Stimulated activated CD8-positive, alpha-beta memory T cell treated with anti-CD3 and anti-CD28 coated beads, Interleukin-7, amount 100 ng/mL, for 1 hour (primary cell): ENCODE measurements at places on chromosomes 6 and 20.

DNA sequence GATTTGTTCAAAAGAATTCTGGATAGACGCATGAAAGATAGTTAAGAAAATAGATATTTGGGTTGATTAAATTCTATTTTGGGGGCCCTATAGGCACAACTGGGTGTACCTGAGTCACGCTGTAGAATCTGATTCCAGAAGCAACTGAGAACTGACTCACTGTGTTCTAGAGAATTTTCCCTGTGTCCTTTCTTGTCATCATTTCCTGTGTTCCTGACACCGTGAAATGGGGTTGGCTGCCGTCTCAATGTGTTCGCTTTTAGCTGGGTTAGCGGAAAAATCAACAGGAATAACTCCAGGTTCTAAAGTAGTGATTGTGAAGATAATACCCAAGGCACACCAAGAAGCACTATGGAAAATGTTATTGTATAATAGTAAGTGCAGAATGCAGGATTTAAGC lies 5.0 kb downstream of the GCNT2 start:
- no peak for DNase-seq

GRCh38 chr6:106309766-106310373 lies 15.7 kb downstream of the ATG5 start:
- no peak for DNase-seq

DNA sequence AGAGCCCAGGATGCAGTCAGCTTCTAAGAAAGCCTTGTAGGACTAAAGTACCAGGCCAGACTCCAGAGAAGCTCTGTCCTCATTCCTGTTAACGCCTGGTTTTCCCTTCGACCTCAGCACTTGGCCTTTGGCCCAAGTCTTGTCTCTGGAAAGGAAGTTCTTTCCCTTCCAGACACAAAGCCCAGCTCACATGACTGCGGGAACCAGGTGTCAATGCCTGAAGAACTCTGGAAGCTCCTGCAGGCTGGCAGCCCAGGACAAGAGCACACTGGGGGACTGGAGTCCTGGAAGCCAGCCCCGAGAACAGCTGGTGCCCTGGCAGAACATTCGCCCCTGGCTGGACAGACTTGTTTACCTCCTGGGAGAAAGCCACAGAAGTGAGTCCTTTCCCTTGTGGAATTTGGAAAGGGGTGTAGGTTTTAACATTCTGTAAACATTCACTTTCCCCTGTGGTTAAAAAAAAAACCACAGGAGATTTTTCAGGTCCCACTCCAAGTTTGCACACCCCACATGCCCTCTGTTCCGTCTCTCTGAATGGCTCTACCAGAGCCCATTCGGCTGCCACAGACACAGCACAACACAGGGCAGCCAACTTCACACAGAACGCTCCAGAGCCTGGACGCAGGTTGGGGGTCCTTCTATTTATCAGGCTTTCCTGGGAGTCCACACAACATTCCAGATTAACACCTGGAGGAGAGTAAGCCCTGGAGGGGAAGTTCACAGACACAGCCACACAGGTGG lies 18.1 kb downstream of the ACSS1 start:
- DNase-seq = no peak

GRCh38 chr6:153087436-153087835 lies 43.6 kb downstream of the RGS17 start:
- DNase-seq = no peak

DNA sequence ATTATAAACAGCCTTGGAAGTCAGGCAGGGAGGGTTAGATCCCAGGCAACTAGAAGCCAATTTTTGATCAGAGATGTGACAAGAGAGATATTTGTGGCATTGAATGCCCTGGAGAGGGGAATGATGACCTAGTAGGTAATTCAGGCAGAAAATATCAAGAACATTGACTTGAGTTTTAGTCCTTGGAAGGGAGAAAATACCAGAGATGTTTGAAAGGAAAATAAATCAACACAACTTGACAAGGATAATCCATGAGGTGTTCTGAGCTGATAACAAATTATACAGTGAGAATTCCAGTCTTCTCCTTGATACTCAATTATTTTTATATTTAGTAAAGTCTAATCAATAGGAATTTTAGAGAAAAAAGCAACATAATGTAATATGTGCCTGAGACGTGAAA lies 10.6 kb upstream of the MARCKS start:
- DNase-seq = no peak

GRCh38 chr20:2653556-2654383 lies 1.3 kb downstream of the NOP56 start:
- no peak for DNase-seq

DNA sequence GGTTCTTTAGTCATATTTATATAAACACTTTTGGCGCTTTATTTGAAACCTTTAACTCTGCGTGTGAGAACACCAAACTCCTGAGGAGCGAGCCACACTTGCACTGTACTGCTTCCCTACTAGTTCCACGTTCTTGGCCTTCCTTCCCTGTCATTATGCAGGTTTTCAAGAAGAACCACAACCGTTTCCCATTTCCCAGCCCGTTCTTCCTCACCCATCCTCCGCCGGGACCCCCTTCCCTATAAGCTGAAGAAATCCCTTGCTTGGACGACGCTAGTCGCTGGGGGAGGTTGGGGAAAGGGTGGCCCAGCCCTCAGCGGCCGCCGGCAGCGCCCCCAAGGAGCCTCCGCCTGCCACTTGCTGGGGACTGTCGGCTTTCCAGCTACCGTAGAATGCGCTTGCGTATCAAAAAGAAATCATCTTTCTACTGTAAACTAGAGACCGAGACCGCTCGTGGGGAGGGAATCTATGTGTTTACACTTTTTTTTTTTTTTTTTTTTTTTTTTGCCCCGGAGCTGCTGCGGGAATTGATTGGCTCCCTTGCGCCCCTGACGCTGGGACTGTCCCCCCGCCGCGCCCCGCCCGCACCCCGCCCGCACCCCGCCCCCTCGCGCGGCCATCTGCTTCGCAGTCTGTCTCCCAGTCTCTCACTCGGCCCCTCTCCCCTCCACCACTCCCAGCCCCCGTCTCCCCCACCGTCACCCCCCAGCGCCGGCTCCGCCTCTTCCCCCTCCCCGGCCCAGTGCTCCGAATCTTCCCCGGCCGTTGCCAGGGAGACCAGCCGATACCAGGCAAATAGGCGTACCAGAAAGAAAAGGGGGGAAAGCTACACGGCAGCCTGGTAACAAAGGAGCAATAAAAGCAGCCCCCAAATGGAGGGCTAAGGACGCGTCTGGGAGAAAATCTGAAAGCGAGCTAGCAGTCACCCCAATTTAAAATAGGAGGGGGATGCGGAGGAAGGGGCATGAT lies 2.3 kb upstream of the MARCKS start:
- no peak for DNase-seq

DNA sequence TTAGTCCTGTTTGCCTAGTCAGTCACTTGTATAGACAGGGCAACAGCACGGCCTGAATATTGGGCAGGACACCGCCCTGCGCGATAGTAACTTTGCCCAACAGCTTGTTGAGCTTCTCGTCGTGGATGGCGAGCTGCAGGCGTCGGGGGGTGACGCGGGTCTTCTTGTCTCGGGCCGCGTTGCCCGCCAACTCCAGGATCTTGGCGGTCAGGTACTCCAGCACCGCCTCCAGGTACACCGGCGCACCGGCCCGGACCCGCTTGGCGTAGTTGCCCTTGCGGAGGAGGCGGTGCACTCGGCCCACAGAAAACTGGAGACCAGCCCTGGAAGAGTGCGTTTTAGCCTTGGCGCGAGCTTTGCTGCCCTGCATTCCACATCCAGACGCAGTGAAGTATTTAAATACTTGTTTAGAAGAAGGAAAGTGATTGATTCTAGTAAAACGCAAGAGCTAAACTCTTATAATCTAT lies 92.8 kb upstream of the BTN3A2 start:
- no peak for DNase-seq

GRCh38 chr6:131053546-131054240 lies 9.4 kb downstream of the EPB41L2 start:
- DNase-seq = no peak

- no peak for DNase-seq
Measured at GRCh38 chr6:2819978-2820377, 21.7 kb downstream of the SERPINB1 start.

DNA sequence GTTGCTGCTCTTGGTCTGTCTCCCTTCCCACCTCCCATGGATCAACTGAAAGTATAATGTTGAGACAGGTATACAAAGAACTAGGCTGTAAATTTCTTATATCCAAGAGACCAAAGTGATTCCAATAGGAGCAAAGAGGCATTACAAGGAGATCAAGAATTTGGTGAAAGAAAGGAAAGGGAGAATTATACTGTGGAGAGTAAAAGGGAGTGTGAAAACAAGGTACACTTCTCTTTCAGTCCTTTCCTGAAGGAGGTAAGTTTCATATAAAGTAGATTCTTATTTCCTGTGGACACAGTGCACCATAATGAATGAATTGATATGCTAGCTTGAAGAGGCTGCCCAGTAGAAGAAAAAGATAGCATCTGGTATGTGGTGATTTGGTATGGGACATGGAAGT lies 49.7 kb downstream of the CD2AP start:
- no peak for DNase-seq

DNA sequence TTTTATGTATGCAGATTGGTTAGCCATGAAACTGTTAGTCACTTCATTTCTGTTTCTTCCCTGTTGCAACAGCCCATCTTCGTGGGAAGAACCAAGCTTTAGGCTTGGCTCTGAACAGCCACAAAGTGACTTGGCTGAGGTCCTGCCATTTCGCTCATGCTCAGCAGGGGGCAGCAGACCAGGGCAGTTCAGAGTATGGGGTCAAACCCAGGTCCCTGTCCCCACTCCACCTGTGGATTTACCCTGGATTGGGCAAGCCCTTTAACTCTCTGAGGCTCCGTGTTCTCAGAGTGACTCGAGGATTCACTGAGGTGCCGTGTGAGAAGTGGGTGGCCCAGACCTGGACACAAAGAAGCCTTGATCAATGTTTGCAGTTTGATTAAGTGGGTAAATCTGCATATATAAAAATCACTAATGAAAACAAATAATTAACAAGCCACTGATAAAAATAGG lies 19.8 kb upstream of the MAP1LC3A start:
- DNase-seq = no peak

GRCh38 chr6:37072526-37072925 lies 67.1 kb downstream of the FGD2 start:
- DNase-seq = no peak

GRCh38 chr6:108363113-108363512 lies 68.3 kb downstream of the AFG1L start:
- DNase-seq = no peak

DNA sequence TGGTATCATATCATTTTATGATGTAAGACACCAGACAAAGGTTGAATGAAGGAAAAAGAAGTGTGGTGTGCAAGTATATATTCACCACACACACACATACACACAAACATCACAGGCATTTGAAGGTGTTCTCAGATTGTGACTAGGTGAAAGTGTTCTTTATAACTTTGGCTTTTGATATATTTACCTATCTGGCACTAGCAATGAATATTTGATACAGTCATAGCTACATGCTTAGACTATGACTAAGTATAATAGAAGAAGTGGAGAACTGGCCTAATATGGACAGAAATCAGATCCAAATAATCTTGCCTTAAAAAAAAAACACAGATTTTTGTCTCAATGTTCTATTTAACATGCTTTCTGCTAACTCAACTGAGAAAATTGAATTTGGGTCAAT lies 809.9 kb downstream of the KIF16B start:
- DNase-seq = no peak

DNA sequence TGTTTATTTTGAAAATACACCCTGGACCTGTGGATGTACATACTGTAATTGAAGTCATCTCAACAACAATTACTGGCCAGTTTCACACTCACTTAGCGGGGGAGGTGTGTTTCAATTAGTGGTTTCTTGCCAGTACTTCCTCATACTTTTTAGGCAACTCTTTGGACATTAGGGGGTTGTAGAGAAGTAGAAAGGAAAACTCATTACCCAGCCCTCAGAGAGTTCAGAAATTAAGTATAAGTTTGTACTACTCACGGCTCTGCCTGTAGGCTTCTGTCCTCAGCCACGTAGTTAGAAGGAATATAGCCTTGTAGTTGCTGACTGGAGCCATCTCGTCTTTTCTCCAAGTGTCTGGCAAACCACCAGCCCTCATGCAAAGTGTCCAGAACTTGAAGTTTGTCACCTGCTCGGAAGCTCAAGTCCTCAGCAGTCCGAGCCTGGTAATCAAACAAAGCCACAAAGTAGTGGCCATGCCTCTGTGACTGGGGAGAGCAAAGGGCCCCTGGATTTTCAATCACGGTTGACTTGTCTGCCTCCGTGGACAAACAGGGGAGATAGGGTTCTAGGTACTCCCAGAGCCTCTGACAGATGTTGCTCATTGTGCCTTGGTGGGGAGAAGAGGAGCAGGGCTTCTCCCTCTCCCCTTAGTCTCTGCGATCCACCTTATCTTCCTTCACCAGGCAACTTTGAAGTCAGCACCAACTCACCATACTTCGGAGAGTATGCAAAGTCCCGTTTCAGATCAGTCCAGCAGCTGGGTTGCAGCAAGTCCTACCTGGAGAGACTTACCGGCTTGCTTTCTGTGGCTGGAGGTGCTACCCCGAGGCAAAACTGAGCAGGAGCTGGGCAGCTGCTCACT lies 749 bp downstream of the FRK start:
- no peak for DNase-seq

- no peak for DNase-seq
Measured at GRCh38 chr6:150030611-150031010, 5.3 kb upstream of the RAET1L start.

GRCh38 chr6:145209272-145209671 lies 526.0 kb downstream of the EPM2A start:
- DNase-seq = no peak

GRCh38 chr6:41504466-41505121 lies 41.6 kb upstream of the FOXP4 start:
- no peak for DNase-seq

DNA sequence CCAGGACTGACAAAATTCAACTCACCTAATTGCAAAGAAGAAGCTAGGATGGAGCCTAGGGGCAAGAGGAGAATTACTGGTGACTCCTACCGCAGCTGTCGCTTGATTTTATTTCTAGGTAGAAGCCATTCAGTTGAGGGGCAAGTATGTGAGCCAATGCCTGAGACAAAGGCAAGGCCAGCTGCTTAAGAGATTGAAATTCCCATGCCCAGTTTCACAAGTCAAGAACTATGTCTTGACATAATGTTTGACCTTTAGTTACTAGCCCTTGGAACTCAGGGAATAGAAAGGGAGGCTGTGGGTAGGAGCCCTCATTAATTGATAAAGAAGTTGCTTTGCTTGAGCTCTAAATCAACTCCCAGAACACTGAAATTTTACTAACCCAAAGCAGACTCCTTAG lies 54.0 kb downstream of the GPR63 start:
- no peak for DNase-seq

DNA sequence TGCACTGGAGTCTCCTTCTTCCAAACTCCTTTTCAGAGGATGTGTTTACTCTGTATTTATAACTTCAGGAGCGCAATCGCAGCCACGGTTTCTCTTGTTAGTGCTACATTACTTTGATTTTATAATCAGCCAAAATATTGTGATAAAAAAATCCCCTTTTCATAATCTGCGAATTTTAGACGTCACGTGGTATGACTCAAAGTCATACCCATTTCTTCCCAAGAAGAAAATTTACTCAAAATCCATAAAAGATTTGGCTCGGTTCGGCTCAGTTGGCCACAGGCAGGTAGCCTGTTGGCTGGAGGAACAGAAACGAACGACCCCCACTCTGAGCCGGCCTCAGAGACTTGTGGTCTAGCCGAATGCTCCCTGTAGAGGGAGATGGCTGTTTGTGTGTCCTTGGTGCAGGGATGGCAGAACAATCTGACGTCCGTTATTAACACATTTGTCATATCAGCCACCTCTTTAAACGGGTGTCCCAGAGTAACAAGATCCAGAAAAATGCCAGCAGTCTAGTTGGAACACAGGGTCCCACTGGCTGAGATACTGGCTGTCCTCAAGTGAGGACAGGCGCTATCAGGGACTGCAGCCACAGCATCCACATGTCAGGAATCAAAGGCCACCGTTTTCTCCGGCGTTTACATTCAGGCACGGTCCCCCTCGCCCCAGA lies 247.6 kb downstream of the DLL1 start:
- DNase-seq = no peak
